ENCODE measurements at places on chromosomes 1 and 21.

GRCh38 chr1:33276573-33277298, 20.4 kb downstream of the ZNF362 start:
- DNase-seq: no peak

- DNase-seq: no peak
Measured at GRCh38 chr1:40395190-40396175, 22.0 kb downstream of the SMAP2 start.

DNA sequence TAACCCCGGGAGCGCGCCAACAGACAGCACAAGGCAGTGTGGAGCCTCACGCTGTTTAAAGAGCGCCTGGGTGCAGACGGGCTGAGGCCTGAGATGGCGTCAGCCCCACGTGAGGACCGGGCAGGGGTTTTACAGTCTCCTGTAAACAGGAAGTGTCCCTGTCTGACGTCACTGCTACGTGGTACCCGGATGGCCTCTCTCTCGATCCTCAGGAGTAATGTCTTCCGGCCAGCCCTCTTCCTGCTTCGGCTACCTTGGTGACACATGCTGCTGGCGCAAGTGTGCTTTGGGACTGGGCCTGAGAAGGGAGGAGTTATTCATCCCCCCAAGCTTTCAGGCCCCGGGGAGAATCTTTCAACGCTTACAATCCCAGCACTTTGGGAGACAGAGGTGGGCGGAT, 41.2 kb downstream of the CNST start:
- no peak for DNase-seq

- DNase-seq: no peak
Measured at GRCh38 chr1:169478094-169478672, 7.6 kb downstream of the SLC19A2 start.

- no peak for DNase-seq
Measured at GRCh38 chr1:7677815-7678214, 93.3 kb upstream of the VAMP3 start.

GRCh38 chr21:34166468-34166867, 93.1 kb downstream of the MRPS6 start:
- no peak for DNase-seq

DNA sequence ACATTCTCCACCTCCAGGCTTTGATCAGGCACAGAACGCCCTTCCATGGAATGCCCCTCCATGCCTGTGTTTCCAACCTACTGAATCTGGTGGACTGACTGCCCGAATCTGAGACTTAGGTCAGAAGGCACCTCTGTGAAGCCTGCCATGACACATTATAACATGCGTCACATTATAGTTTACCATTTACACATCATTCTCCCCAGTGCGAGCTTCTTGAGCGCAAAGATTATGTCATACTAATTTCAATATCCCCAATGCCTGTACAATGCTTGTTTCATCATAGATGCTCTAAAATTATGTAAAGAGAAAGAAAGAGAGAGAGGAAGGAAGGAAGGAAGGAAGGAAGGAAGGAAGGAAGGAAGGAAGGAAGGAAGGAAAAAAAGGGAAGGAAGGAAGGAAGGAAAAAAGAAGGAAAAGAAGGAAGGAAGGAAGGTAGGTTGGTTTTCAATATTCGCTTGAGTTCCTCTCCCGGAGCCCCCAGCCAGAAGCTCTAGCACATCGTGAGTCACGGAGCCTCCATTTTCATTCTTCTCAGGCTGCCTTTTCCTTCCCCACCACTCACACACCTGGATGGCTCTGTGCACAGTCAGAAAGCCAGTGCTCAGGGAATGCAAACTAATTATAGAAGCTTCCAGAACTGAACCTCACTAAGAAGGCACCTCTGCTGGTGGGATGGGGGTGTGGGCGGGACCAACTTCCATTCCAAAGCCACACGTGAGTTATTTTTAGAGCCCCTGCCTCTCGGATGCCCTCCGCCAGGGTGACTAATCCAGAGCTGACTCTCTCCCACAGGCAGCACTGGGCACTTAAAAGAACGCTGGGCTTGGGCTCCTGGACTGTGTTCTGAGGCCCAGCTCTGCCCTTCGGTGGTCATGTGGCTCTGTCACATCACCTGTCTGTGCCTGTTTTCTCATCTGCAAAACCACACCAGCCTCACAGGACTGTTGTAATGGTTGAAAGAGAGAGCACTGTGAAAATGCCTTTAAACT, 27.4 kb downstream of the LAMB3 start:
- no peak for DNase-seq

GRCh38 chr21:26553898-26554297, 19.2 kb downstream of the CYYR1 start:
- DNase-seq: no peak

DNA sequence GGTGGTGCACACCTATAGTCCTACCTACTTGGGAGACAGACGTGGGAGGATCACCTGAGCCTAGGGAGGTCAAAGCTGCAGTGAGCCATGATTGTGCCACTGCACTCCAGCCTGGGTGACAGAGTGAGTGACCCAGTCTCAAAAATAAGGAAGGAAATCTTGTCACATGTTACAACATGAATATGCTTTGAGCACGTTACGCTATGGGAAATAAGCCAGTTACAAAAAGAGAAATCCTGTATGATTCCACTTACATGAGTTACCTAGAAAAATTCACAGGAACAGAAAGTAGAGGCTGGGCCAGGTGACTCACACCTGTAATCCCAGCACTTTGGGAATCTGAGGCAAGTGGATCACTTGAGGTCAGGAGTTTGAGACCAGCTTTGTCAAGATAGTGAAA, 6.7 kb upstream of the PADI6 start:
- no peak for DNase-seq

DNA sequence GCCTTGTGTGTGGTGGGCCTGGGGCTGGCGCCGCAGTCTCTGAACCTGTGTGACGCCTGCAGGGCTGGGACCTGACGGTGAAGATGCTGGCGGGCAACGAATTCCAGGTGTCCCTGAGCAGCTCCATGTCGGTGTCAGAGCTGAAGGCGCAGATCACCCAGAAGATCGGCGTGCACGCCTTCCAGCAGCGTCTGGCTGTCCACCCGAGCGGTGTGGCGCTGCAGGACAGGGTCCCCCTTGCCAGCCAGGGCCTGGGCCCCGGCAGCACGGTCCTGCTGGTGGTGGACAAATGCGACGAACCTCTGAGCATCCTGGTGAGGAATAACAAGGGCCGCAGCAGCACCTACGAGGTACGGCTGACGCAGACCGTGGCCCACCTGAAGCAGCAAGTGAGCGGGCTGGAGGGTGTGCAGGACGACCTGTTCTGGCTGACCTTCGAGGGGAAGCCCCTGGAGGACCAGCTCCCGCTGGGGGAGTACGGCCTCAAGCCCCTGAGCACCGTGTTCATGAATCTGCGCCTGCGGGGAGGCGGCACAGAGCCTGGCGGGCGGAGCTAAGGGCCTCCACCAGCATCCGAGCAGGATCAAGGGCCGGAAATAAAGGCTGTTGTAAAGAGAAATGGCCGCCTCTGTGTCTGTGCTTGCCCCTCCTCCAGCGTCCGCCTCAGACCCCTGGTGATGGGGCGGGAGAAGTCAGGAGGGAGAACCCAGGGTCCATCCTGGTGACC, 788 bp downstream of the ISG15 start:
- DNase-seq: no peak

DNA sequence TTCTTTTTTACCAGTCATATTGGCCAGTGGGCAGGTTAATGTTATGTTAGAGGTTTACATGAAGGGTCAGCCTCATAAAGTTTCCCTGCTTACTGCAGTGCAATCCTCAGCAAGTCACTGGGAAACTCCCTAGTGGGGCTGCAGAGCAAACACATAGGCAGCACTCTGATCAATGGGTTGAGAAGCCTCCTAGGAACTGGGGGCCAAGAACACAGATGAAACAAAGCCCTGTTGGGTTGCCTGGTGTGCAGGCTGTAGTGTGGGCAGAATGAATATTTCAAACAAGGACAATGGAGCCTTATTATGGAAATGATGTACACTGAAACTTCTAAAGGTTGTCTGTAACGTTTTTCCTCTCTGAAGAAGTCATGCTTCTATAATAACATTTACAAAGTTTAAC, 431.6 kb upstream of the PTBP2 start:
- DNase-seq: no peak
